ENCODE measurements at places on chromosomes 2 and 18.

GRCh38 chr18:24968238-24968775 is 383.7 kb downstream of the ZNF521 start:
- DNase-seq = no peak

- no peak for DNase-seq
These were observed 105.0 kb downstream of the COL6A3 start for GRCh38 chr2:237309011-237309410.

- DNase-seq = no peak
These were observed 122.9 kb downstream of the DDX1 start for GRCh38 chr2:15714609-15715008.

- DNase-seq = no peak
These were observed 18.8 kb downstream of the EPHA4 start for GRCh38 chr2:221553333-221553732.

GRCh38 chr2:221716426-221717303 is 144.6 kb upstream of the EPHA4 start:
- DNase-seq = no peak

GRCh38 chr2:149988361-149988760 is 400.8 kb upstream of the MMADHC start:
- DNase-seq = no peak
